ENCODE measurements at places on chromosomes 7 and 10.

DNA sequence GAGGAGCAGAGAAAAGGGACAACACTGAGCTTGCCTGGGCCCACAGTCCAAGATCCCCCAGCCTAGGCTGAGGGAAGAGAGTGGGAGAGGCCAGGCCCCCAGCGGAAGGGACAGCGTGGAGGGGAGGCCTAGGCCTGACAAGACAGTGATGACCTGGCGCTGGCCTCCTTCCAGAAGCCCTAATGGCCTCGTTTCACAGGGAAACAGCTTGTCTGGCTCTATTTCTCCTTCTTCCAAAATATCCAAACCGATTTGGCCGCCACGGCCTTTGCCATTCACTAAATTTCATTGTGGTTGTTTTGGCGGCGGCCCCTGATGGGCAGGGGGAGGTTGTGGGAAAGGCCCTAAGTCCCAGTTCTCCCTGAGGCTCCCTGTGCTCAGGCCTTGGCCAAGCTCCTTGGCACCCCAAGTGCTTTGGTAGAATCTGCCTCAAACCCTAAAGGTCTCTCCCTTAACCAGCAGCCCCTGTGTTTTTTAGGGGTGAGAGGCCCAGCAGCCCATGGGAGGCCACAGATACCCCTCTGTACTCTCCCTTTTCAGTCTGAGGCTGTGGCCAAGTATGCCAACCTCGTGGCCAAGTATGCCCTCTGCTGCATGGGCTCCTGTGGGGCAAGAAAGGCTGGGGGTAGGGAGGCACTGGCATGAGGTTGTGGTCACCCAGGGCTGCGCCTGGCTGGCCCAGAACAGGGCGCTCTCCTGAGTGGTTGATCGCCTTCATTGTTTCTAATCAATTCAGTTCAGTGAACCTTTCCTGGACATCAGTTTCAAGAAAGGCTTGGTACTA lies 37.3 kb downstream of the PAX2 start:
- DNase-seq, result no peak

DNA sequence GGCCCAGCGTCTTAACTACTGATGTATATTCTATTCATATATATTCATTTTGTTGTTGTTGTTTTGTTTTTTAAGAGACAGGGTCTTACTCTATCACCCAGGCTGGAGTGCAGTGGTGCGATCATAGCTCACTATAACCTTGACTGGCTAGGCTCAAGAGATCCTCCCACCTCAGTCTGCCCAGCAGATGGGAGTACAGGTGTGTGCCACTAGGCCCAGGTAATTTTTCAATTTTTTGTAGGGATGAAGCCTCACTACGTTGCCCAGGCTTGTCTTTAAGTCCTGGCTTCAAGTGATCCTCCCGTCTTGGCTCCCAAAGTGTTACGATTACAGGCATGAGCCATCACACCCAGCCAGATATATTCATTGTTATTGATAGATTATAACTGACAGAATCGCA lies 12.9 kb upstream of the STN1 start:
- DNase-seq, result no peak

GRCh38 chr10:34622945-34623344 lies 192.2 kb downstream of the PARD3 start:
- no peak for DNase-seq

GRCh38 chr7:94231305-94231704 lies 163.4 kb upstream of the COL1A2 start:
- DNase-seq, result no peak

DNA sequence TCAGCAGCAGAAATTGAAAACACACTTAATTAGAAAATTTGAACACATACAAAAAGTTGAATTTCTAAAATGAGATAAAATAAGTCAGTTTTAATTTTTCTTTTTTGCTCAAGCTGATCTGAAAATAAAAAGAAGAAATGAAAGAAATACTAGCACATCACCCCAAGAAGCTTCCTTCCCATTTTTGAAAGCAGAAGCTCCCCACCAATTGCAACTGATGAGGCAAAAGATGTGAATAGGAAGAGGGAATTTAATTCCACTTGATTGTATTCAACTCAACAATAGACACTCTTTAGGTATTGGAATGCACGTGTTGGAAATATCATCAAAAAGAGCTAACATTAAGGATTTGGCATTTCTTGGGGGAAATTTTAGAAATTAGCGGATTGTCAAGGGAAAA lies 175.8 kb downstream of the TRIL start:
- DNase-seq, result no peak
